ENCODE measurements at places on chromosomes 16 and 17.
A peak's percentile ranks its signal among the peaks of the same experiment; 100 is the strongest.

- peak; percentile 89 for DNase-seq
These were observed 5.3 kb downstream of the DOC2A start for GRCh38 chr16:30005341-30006094.

GRCh38 chr16:85524365-85524629 is 88.8 kb upstream of the GSE1 start:
- DNase-seq, result peak; percentile 83

- no peak for DNase-seq
These were observed 90.4 kb downstream of the IRF8 start for GRCh38 chr16:85989376-85989775.

DNA sequence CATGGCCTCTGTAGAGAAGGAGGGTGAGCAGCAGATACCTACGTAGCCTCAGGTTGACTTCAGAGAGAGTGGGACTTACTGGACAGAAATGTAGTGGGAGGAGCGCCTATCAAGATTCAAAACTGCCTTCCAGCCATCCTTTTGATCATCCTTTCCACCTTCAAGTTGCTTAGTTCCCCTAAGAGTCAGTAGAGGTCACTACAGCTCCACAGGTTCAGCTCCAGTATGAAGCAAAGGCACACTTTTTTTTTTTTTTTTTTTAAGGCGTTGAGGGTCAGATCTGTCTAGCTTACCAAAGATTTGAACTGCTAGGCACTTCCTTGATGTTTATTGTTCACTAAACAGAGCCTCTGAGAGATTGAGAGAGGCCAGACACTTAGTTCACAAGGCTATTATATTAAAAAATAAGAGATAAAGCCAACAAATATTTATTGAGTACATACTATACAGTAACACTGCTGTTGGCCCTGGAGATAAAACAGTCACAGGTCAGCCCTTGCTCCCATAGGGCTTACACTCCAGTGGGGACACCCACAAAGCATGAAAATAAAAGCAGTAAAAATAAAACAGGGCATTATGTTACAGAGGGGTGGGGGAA is 3.1 kb downstream of the RNF227 start:
- peak; percentile 62 for DNase-seq

DNA sequence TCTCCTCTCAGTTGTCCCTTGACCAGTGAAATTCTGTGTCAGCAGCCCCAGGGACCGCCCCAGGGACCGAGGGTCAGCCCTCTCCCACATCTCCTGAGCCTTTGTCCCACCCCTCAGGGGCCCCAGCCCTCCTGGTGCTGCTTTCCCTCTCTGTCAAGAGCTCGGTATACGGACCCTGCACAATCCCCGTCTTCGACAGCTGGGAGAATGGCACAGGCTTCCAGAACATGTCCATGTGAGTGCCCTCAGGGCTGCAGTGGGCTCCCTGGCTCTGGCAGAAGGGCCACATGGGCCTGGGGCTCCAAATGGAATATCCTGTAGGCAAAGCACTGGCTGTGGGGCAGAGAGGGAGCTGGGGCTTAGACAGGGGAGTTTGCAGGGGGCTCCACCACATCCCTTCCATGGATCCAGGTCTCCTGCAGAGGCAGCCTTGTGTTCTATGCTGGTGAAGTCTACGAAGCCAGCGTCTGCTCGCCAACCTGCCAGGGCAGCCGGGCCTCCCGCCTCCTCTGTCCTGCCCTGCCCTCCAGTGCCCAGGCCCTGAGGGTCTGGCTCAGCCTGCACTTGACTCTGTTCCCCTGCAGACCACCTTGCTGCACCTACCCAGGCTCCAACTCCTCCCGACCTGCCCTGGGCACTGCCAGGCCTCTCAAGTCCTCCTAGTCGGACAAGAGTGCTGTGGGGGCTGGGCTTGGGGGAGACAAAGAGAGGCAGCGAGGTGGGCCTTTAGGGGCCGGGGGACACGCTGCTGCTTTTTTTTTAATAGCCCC is 28.0 kb downstream of the ADGRG5 start:
- no peak for DNase-seq

- no peak for DNase-seq
These were observed 24.3 kb downstream of the ABCA5 start for GRCh38 chr17:69302682-69303081.

GRCh38 chr17:71455219-71455618 is 665.6 kb upstream of the SOX9 start:
- no peak for DNase-seq

- DNase-seq, result no peak
These were observed 539 bp upstream of the GABARAPL2 start for GRCh38 chr16:75565640-75566039.

- peak; percentile 96 for DNase-seq
These were observed at the start of gene G6PC3 for GRCh38 chr17:44070455-44071197. Gene G6PC3, plus strand, starts transcription at chr17:44070735. Its CDS starts 231 bp downstream, at chr17:44070966.
